Upper lobe of left lung (tissue), 6 donors: ENCODE measurements at places on chromosomes 1 and 21. TPM values are rescaled to one million over a fixed set of nuclear protein-coding genes. Genes with fewer than 3 reads are reported as not detected.

GRCh38 chr1:152112101-152112884 lies 3.0 kb downstream of the TCHH start:
- no peaks in the 10 kb centered on the region for H3K36me3 ChIP-seq
- H3K27me3 ChIP-seq, result no peaks in the 10 kb centered on the region
- no peak overlapping the region for H3K27ac ChIP-seq
- H3K4me3 ChIP-seq, result peak overlapping the region; percentile 46
- peaks cover 39% of the 10 kb centered on the region for H3K4me1 ChIP-seq

LAMC2 gene
- total RNA-seq, result 74.6 TPM

DNA sequence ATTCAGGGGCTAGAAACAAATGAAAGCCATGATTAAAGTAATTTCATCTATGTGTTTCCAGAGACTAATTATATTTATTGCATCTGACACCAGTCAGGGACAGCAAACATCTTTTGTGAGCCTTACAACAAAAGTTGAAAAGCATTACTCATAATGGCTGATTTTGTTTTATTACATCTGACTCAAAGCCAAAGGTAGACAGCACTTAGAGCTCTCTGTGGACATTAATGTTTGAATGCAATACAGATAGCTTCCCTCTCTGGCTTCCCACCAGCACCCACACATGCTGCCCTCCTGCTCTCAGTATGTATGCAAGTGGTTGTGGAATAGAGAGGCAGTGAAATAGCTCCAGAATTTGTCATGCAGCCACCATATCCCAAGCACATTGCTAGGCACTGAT lies 198.7 kb downstream of the SETD4 start:
- no peak overlapping the region for H3K27ac ChIP-seq
- H3K27me3 ChIP-seq, result no peaks in the 10 kb centered on the region
- no peak overlapping the region for H3K4me3 ChIP-seq
- no peaks in the 10 kb centered on the region for H3K36me3 ChIP-seq

- H3K36me3 ChIP-seq, result no peaks in the 10 kb centered on the region
- no peak for DNase-seq
- peak overlapping the region; percentile 6 for H3K27ac ChIP-seq
- no peak overlapping the region for H3K4me3 ChIP-seq
- H3K27me3 ChIP-seq, result no peaks in the 10 kb centered on the region
These were observed 7.8 kb upstream of the OR14I1 start for GRCh38 chr1:248710305-248710900.

DNA sequence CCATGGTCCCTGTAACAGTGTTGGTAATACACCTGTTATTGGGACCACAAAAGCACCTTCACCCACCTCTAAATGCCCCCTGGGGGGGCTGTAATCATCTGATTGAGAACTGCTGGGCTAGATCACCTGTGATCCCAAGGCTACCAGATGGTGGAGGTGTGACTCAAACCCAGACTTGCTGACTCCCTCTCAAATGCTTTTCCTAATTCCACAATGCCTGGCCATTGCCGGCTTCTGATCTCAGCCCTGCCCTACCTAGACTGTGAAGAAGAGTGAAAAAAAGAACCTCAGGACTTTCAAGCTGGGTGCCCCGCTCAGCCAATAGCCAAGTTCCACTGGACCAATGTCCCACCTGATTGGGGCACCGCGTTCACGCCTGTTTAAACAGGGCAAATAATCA lies 9.6 kb downstream of the TMEM9 start:
- no peak for DNase-seq
- no peaks in the 10 kb centered on the region for H3K27me3 ChIP-seq
- H3K36me3 ChIP-seq, result peaks cover 68% of the 10 kb centered on the region
- no peak overlapping the region for H3K27ac ChIP-seq
- no peaks in the 10 kb centered on the region for H3K4me1 ChIP-seq

FCRL5 gene
- 2.5 TPM for total RNA-seq

GRCh38 chr21:29306920-29307319 lies 8.2 kb downstream of the BACH1 start:
- DNase-seq, result no peak
- no peak overlapping the region for H3K4me3 ChIP-seq
- no peaks in the 10 kb centered on the region for H3K27me3 ChIP-seq
- H3K4me1 ChIP-seq, result peaks cover 57% of the 10 kb centered on the region
- no peak overlapping the region for H3K27ac ChIP-seq
- no peaks in the 10 kb centered on the region for H3K36me3 ChIP-seq

OR2L5 gene
- total RNA-seq, result not detected

PLXNA2 gene
- total RNA-seq, result 78.8 TPM

DNA sequence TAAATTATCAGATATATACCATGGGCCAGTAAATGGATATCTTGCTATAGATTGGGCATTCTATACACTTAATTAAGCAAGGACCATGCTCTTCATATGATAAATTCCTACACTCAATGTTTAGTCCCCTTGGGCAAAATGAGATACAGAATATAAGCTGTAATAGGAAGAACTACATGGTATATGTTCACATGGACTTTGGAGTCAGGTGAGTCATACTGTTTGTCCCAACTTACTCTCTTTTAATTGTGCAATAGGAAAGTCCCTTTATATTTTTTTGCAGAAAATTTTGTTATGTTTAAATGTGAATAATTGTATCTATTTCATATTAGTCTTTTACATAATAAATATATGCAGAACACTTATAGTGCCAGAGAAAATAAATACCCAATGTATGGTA lies 820.2 kb upstream of the ADAMTS5 start:
- H3K4me1 ChIP-seq, result no peaks in the 10 kb centered on the region
- no peaks in the 10 kb centered on the region for H3K36me3 ChIP-seq
- no peak overlapping the region for H3K27ac ChIP-seq

DNA sequence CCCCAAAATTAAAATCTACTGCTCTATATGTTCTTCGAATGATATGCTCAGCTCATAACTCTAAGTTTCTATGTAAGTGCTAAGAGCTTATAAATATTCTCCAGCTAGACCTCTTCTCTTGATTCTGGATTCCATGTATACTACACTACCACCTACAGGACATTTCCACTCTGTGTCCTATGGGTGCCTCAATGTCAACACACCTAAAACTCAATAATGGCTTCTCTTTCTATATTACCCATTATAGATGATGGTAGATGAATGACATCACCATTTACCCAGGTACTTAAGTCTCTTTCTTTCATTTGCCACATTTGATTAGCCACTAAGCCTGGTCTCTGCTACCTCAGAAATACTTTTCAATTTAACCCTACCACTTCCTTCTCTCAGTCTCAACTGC lies 41.3 kb downstream of the TBX19 start:
- H3K4me1 ChIP-seq, result no peaks in the 10 kb centered on the region
- H3K36me3 ChIP-seq, result no peaks in the 10 kb centered on the region
- no peak for DNase-seq
- no peak overlapping the region for H3K27ac ChIP-seq

KCNN3 gene
- 3.7 TPM for total RNA-seq

KCNE2 gene
- not detected for total RNA-seq

DNA sequence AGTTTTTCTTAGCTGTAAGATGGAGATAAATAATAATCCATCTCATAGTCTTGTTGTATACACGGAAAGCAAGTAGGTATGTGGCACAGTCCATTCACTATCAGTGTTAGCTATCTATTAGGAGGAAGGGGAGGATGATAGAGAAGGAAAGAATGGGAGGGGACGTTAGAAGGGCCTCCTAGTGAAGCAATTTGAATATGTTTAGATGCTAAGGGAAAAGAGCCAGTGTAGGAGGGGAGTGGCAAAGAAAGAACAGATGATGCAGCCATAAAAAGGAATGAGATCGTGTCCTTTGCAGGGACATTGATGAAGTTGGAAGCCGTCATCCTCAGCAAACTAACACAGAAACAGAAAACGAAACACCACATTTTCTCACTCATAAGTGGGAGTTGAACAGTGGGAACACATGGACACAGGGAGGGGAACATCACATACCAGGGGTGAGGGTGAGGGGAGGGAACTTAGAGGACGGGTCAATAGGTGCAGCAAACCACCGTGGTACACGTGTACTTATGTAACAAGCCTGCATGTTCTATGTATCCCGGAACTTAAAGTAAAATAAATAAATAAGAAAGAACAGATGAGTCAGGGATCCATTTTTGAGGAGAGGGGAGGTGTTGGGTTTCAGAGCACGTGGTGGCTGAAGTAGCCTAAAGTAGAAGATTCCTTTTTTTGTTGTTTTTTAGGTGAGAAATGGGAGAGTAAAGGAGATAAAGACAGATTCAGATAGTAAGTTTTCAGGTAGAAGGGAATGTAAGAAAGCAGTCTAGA lies 124.1 kb downstream of the POU2F1 start:
- DNase-seq, result no peak
- H3K27ac ChIP-seq, result no peak overlapping the region

- H3K27me3 ChIP-seq, result no peaks in the 10 kb centered on the region
- H3K4me1 ChIP-seq, result no peaks in the 10 kb centered on the region
- H3K4me3 ChIP-seq, result no peak overlapping the region
These were observed 12.9 kb downstream of the DNAJC11 start for GRCh38 chr1:6688757-6689156.

AQP10 gene
- 2.1 TPM for total RNA-seq

HSD3B2 gene
- 2.1 TPM for total RNA-seq

DNA sequence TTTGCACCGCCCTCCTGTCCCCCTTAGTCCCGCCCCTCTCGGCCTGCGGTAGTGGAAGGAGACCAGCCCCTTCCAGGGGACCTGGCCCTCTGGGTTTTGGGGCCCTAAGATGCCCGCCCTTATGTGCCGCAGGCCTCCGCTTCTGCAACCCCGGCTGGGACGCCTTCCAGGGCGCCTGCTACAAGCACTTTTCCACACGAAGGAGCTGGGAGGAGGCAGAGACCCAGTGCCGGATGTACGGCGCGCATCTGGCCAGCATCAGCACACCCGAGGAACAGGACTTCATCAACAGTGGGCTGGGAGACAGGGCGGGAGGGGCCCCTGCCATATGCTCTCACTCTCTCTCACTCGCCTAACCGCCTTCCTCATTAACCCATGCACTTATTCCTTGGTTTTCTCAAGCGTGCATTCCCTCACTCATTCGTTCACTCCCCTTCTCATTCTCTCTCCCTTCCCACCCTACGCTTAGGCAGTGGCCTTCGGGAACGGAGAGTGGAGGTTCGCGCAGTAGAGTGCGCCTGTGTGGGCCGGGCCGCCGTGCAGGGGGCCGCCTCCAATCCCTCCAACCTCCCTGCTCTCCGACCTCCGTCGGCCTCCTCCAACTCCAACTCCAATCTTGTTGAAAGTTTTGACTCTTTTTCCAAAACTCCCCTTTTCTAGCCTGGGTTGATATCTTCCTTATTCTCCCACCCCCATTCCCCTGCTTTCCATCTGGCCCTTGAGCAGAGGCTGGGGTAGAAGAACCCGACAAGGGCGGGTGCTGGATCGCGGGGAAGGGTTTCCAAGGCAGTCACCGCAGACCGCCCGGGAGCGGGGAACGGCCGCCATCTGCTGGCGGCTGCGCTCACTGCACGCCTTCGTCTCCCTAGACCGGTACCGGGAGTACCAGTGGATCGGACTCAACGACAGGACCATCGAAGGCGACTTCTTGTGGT lies 15.2 kb downstream of the BCAN start:
- DNase-seq, result peak; percentile 72
- no peak overlapping the region for H3K4me3 ChIP-seq
- H3K27me3 ChIP-seq, result no peaks in the 10 kb centered on the region
- H3K27ac ChIP-seq, result no peak overlapping the region

PLPPR5 gene
- not detected for total RNA-seq

DNA sequence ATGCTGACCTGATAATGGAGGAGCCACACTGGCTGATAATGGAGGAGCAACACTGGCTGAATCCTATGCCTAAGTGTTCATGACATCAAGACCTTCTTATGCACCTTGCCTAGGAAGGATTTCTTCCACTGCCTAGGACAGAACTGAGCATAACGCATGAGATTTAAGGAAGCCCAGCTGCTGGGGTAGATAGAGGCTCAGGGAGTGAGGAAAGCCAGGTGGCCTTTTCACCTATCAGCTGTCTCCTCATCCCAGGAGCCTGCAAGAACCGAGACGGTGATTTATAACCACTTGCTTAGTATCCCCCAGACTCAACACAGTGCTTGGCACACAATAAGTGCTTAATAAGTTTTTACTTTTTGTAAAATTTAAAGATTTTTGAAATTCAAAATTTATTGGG lies 7.4 kb upstream of the CTBS start:
- no peak overlapping the region for H3K27ac ChIP-seq
- no peaks in the 10 kb centered on the region for H3K36me3 ChIP-seq
- no peak for DNase-seq
- H3K4me1 ChIP-seq, result no peaks in the 10 kb centered on the region

GRCh38 chr1:11129649-11130390 lies 30.2 kb upstream of the EXOSC10 start:
- no peaks in the 10 kb centered on the region for H3K4me1 ChIP-seq
- H3K4me3 ChIP-seq, result no peak overlapping the region
- DNase-seq, result peak; percentile 29
- no peak overlapping the region for H3K27ac ChIP-seq
- H3K27me3 ChIP-seq, result no peaks in the 10 kb centered on the region

KRTAP19-1 gene
- total RNA-seq, result not detected

KIF17 gene
- 4.2 TPM for total RNA-seq

DNA sequence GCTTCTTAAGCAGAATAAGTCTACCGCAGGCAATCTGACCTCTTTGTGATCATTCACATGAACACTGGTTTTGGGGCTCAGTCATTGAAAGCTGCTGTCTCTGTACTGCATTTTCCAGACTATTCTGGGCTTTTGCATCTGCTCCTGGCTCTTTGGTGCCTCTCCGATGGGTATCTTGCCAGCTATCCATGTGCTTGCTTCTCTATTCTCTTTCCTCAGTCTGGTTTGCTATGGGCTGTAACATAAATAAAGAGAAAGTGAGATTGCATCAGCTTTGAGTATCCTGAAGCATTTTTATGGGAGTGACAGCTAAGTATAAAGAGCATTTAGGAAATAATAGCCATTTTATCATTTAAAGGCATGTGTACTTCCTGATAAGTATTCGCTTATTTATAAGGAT lies 70.7 kb downstream of the C1orf21 start:
- no peak overlapping the region for H3K4me3 ChIP-seq
- no peaks in the 10 kb centered on the region for H3K27me3 ChIP-seq
- no peak for DNase-seq

CLCNKB gene
- total RNA-seq, result not detected

ANXA9 gene
- total RNA-seq, result 1.1 TPM

UMODL1 gene
- total RNA-seq, result 0.07 TPM

DNA sequence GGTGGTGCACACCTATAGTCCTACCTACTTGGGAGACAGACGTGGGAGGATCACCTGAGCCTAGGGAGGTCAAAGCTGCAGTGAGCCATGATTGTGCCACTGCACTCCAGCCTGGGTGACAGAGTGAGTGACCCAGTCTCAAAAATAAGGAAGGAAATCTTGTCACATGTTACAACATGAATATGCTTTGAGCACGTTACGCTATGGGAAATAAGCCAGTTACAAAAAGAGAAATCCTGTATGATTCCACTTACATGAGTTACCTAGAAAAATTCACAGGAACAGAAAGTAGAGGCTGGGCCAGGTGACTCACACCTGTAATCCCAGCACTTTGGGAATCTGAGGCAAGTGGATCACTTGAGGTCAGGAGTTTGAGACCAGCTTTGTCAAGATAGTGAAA lies 6.7 kb upstream of the PADI6 start:
- H3K27me3 ChIP-seq, result no peaks in the 10 kb centered on the region
- no peaks in the 10 kb centered on the region for H3K4me1 ChIP-seq
- H3K4me3 ChIP-seq, result no peak overlapping the region
- H3K27ac ChIP-seq, result no peak overlapping the region
- H3K36me3 ChIP-seq, result no peaks in the 10 kb centered on the region
- no peak for DNase-seq

NES gene
- total RNA-seq, result 35.1 TPM

- no peaks in the 10 kb centered on the region for H3K27me3 ChIP-seq
- DNase-seq, result no peak
- H3K27ac ChIP-seq, result no peak overlapping the region
- H3K36me3 ChIP-seq, result no peaks in the 10 kb centered on the region
These were observed 683.1 kb downstream of the LTN1 start for GRCh38 chr21:28309596-28309995.
